A172 (cell line): ENCODE measurements at places on chromosomes 6 and 20. TPM values are rescaled to one million over a fixed set of nuclear protein-coding genes. Genes with fewer than 3 reads are reported as not detected.

- peak; percentile 67 for DNase-seq
Observed at GRCh38 chr20:39070484-39071231, 108.5 kb downstream of the DHX35 start.

GRCh38 chr6:33742092-33742491 lies 4.6 kb downstream of the IP6K3 start:
- peak; percentile 16 for DNase-seq

- no peak for DNase-seq
Observed at GRCh38 chr20:38779247-38780097, 26.0 kb upstream of the PPP1R16B start.

- DNase-seq: no peak
Observed at GRCh38 chr6:121614115-121614514, 178.7 kb downstream of the GJA1 start.

DNA sequence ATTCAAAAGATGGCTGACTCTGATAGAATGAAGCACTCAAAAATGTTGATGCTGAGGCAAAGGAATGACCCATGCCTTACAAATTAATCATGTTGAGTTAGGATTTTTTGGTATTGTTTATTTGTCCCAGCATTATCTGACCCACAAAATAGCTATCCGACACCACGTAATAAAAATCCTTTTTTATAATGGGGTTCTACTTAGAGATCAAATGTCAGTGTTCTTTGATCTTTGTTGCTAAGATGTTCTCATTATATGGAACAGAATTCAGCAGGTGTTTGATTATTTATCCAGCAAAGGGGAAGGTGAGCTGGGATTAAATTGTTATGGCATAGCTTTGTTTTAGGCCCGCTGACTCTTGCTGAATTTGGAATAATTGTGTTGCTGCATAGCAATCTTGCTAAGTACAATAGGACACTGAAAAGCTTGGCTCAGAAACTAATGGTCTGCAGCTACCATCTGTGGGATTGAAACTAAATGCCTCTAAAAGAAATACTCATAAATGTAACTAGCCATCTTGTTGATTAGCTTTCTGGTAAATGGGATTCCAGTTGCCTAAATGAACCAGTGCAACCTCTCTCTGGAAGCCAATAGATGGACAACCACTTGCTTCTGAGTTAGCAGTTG lies 180.2 kb upstream of the HDAC2 start:
- DNase-seq: no peak

DNA sequence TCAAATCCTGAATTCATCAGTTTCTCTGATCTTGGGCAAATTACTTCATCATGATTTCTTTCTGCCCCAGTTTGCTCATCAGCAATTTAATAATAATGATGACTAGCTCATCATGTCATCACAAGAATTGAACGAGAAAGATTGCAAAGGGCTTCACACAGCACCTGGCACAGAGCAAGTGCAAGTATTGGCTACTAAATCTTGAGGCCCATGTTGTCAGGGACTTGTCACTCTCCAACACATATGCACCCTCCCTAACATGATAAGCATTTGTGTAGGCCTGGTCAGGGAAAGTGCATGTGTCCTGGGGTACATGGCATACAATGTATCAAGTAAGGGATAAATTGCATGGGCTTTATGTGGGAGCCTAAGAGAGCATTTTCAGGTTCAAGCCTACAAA lies 6.4 kb downstream of the SMLR1 start:
- DNase-seq: no peak

DNA sequence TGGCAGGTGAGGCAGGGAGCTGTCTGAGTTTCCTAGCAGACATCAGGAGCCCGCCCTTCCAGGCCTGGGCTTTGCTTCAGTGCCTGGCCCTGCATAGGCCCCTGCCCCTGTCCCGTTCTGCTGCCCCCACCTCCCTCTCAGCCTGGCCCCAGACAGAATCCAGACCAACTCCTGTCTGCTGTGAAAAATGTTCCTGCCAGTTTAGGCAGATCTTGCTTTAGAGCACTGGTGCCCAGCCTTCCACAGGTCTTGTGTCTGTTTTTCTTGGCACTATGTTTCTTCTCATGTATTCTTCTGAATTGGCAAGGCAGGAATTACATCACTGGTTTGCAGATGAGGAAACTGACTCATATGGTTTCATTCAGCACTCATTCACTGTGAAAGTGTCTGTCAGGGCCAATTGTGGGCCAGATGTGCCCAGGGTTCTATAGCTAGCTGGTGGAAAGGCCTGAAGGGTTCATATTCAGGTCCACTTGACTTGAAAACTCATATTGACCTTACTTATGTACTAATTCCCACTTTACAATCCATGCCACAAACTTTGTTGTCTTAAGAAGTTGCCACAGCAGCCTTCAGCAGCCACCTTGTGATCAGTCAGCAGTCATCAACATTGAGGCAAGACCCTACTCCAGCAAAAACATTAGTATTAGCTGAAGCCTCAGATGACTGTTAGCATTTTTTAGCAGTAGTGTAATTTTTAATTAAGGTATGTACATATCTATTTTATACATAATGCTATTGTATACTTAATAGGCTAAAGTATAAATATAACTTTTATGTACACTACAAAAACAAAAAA lies 40.5 kb downstream of the HLA-F start:
- DNase-seq: peak; percentile 63

Gene DEFB124
- total RNA-seq: not detected in 2 replicates

Gene TGM3
- 0.53 TPM in 1 of 2 replicates, not detected in the other for total RNA-seq

Gene ENPP5
- total RNA-seq: not detected in 2 replicates
